Stomach (tissue), 19 donors: ENCODE measurements at places on chromosomes 6 and 20. TPM values are rescaled to one million over a fixed set of nuclear protein-coding genes. Genes with fewer than 3 reads are reported as not detected.
A peak's percentile ranks its signal among the peaks of the same experiment; 100 is the strongest.

GRCh38 chr6:138291036-138291848 is 73.0 kb upstream of the PBOV1 start:
- H3K4me3 ChIP-seq = no peak overlapping the region
- no peak for DNase-seq
- peaks cover 50% of the 10 kb centered on the region for H3K36me3 ChIP-seq
- no peak overlapping the region for H3K27ac ChIP-seq

DNA sequence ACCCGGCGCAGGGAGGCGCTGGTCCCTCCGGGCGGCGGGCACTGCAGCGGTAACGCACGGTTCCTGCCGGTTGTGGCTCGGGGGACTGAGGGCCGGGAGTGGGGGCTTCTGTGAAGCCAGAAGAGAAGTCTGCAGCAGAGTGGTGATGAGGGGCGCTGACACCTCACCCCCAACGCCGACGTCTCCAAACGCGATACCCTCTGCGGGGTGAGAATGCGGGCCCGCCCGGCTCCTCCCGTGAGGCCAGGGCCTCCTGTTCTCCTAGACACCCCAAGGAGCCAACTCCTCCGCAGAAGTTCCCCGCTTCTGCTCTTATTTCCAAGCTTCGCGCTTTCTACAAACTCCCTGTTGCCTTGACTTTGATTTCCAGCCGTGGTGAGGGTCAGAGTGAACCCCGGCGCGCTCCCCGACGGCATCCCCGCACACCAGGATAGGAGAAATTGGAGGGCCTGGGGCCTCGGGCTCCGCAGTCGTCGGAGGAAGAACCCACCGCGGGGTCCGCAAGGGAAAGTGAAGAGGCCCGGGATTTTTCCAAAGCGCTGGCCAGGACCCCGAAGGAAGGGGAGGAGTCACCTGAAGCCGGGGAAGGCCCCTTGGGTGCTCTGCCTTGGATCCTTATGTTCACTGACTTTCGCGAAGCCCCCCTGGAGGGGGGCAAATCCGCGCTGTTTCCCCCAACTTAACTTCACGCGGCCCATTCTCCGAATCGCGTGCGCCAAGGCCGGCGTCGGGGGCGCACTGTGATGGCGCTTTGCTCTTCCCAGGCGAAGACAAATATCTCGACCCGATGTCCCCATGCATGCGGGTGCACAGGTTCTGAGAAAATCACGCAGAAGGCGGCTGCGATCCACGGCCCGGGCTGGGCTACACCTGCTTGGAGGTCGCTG is 3.1 kb upstream of the INSM1 start:
- H3K27ac ChIP-seq = no peak overlapping the region
- peaks cover 41% of the 10 kb centered on the region for H3K27me3 ChIP-seq
- DNase-seq = no peak
- no peak overlapping the region for H3K4me3 ChIP-seq
- no peaks in the 10 kb centered on the region for H3K36me3 ChIP-seq

DNA sequence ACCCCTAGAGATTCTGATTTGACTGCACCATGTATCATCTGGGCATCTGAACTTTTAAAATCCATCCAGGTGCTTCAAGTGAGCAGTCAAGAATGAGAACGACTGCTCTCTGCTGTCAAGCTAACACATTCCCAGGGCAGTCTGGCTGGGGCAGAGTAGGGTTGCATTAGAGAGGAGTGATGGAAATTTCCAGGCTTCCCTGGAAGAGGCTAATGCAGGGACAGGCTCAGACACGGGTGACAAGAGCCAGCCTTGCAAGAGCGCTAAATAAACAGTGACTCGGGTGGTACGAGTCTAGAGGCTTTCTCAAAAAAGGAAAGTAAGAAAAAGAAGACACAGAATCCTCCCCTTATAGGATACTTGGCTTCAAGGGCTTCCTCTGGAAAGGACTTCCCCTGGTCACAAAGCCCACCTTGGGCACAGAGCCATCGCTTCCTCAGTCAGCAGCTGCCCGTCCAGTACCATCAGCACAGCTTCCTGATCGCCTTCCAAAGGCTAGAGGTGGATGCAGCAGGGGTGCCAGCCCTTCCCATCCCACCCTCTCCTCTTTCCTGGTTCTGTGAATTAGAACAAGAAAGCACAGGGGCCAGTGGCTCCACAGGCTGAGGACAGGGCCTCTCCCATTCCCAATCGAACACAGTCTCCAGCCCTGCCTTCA is 177.4 kb upstream of the RREB1 start:
- no peak overlapping the region for H3K4me3 ChIP-seq
- no peaks in the 10 kb centered on the region for H3K36me3 ChIP-seq
- no peaks in the 10 kb centered on the region for H3K27me3 ChIP-seq
- no peak for DNase-seq
- H3K27ac ChIP-seq = no peak overlapping the region
- peaks cover 10% of the 10 kb centered on the region for H3K4me1 ChIP-seq

DNA sequence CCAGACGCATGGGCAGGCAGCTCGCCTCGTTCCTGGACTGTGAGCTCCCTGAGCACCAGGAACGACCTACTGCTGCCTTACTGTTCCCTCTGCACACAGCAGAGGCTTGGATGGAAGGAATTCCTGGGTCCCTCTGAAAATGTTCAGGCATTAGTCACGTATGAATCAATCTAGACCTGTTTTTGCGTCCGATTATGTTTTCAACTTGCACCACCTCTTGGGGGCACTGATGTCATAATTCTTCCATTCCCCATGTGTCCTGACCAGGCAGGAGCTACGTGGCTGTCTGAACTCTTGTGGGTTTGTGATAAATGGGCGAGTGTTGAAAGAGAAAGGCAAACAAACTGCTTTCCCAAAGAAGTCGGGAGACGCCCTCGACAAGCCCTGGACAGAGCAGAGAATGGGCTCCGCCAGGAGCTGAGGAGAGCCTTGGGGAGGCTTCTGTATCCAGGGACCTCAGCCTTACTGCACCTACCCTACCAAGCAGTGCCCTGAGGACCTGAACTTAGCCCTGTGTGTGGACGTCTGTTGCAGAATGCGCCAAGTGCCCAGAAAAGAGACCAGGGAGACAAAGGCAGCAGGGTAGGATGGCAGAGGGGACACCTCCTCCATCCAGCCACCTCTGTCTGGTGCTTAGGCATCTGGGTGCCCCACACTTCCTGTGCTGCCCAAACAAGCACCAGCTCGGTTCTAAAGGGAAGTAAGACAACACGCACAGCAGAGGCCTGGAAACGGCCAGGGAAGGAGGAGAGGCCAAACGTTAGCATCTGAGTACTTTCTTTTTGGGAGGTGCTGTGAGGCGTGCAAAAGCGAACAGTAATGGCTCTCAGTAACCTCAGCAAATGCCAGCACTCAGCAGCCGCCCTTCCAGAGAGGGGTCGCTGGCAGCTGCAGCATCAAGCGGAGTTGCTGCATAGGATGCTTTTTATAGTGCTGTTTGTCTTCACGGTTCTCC is 124.2 kb downstream of the LY86 start:
- DNase-seq = peak; percentile 94
- no peak overlapping the region for H3K4me3 ChIP-seq
- H3K36me3 ChIP-seq = no peaks in the 10 kb centered on the region
- peaks cover 21% of the 10 kb centered on the region for H3K4me1 ChIP-seq
- no peaks in the 10 kb centered on the region for H3K27me3 ChIP-seq

GRCh38 chr6:7719364-7719850 is 6.5 kb upstream of the BMP6 start:
- no peaks in the 10 kb centered on the region for H3K4me1 ChIP-seq
- H3K27me3 ChIP-seq = no peaks in the 10 kb centered on the region
- no peak overlapping the region for H3K4me3 ChIP-seq

DNA sequence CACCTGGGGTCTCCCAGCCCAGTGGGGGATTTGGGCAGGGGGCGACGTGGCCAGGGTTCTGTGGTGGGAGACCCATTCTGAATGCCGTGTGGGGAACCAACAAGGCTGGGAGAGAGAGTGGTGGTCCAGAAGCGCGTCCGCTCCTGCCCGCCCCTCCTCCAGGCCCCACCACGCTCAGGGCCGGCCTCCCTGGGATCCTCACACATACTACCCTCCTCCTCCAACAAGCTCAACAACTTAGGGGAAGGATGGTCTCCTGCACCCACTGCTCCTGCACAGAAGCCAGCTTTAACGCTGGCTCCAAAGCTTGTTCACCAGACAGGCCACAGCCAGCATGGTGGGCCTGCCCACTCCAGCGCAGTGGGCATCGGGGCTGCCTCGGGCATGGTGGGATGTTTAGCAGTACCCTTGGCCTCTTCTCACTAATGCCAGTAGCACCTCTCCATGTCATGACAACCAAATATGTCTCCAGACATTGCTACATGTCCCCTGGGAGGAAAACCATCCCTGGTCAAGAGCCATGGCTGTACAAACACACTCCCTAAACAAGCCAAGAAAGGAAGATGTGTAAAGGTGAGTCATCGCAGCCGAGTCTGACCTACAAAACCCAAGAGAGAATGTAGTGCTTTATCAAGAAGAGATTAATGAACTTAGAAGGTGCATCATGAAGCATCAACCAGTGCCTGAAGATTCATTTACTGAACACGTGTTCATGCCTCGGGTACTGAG is 75.7 kb downstream of the BMP7 start:
- H3K27ac ChIP-seq = no peak overlapping the region
- no peaks in the 10 kb centered on the region for H3K4me1 ChIP-seq
- no peak overlapping the region for H3K4me3 ChIP-seq
- no peak for DNase-seq
- no peaks in the 10 kb centered on the region for H3K36me3 ChIP-seq

DNA sequence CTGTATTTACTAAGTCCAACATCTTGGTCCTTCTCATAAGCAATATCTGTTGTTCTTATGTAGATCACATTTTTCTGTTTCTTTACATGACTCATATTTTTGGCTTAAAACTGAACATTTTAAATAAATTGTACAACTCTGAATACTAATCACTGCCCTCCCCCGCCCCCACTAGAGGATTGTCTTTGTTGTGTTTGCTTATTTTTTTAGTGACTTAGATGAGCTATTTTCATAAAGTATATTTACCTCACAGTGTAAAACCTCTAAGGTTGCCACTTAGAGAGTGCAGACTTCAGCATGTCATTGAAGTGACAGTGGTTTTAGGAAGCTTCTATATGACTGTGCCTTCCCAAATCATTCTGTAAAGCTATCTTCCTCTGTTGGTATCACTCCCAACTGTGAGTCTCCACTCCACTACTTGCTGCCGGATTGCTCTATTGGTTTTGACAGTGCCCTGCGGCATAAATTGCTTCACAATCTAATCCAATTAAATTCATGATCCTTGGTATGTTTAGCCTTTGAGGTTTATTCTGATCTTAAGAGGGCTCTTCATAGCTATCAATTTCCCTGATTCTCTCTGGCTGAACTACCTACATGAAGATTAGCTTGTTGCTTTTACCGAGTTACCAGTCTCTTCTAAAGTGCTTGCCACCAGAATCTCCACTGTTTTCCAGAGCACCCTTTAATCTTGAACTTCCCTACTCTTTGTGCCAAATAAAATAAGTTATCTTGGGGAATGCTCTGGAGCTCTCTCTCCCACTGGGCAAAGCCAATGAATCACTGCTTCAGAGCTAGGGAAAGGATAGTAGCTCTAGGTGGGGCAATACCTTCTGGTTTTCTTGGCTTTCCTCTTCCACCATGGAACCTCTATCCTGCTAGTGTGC is 33.0 kb downstream of the SPTLC3 start:
- no peaks in the 10 kb centered on the region for H3K27me3 ChIP-seq
- no peak for DNase-seq
- H3K4me1 ChIP-seq = no peaks in the 10 kb centered on the region

The MYH7B gene
- 0.58 TPM for total RNA-seq
